Heart left ventricle (tissue), 16 donors: ENCODE measurements at places on chromosomes 4 and X. TPM values are rescaled to one million over a fixed set of nuclear protein-coding genes. Genes with fewer than 3 reads are reported as not detected.

MAGEB1 gene
- not detected for polyA plus RNA-seq

- no peak for DNase-seq
Observed at GRCh38 chrX:54721424-54721823, 76.6 kb downstream of the ITIH6 start.

DNA sequence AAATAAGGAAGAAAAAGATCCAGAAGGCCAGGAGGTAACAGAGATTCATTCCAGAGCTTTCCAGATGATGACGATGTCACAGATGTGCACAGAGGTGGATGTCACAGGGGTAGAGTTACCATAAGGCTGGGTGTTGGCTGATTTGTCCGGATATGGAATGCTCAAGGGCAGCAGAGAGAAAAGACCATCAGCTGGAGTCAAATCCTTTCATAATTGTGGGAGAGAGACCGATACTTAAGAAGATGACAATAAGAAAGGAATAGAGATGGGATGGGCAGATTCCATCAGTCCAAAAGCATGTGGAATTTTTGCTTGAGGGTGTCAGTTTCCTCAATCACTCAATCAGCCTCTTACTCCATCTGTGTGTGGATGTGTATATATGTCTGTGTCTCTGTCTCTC lies 150.4 kb downstream of the CENPC start:
- no peak for DNase-seq

GRCh38 chrX:52420824-52421443 lies 52.1 kb downstream of the XAGE2 start:
- no peak for DNase-seq

DNA sequence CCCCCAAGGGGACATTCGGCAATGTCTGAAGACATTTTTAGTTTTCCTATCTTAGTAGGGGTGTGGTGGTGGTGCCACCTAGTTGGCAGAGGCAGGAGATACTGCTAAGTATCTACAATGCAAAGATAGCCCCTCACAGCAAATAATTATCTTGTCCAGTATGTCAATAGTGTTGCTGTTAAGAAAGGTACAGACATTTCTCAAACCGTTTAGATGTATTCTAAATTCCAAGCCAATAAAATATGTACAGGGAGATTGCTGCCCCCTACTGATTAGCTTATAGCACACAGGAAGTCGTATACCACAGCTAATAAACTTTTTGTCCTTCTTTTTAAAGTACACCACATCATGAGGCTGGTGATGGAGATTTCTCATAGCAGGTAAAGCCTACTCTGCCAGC lies 260.5 kb downstream of the TMA16 start:
- no peak for DNase-seq
